Chondrocyte (in vitro differentiated cells): ENCODE measurements at places on chromosomes 11 and 22. TPM values are rescaled to one million over a fixed set of nuclear protein-coding genes. Genes with fewer than 3 reads are reported as not detected.

Gene MS4A3
- total RNA-seq, result not detected in 3 replicates

Gene IFITM10
- total RNA-seq, result 39.8 to 159 TPM (median 41.2 TPM) in 3 replicates

Gene UPK3A
- total RNA-seq, result not detected in 3 replicates

Gene OR8D1
- not detected in 3 replicates for total RNA-seq

Gene SLCO2B1
- 6.0 to 19.5 TPM (median 19.2 TPM) in 3 replicates for total RNA-seq

Gene CFAP300
- 2.5 to 3.6 TPM (median 3.0 TPM) in 3 replicates for total RNA-seq

Gene NAP1L4
- total RNA-seq, result 83.5 to 135 TPM (median 89.5 TPM) in 3 replicates

Gene MLC1
- 0.38 to 0.77 TPM (median 0.50 TPM) in 3 replicates for total RNA-seq

Gene TREH
- not detected in 3 replicates for total RNA-seq
